Aorta (tissue), 5 donors: ENCODE measurements at places on chromosomes 5 and 9. TPM values are rescaled to one million over a fixed set of nuclear protein-coding genes. Genes with fewer than 3 reads are reported as not detected.

GRCh38 chr9:35161713-35162604 is at the start of gene UNC13B:
Gene UNC13B, plus strand, starts transcription at chr9:35162009. Its CDS starts 275 bp downstream, at chr9:35162284.
- peak; percentile 95 for DNase-seq

DNA sequence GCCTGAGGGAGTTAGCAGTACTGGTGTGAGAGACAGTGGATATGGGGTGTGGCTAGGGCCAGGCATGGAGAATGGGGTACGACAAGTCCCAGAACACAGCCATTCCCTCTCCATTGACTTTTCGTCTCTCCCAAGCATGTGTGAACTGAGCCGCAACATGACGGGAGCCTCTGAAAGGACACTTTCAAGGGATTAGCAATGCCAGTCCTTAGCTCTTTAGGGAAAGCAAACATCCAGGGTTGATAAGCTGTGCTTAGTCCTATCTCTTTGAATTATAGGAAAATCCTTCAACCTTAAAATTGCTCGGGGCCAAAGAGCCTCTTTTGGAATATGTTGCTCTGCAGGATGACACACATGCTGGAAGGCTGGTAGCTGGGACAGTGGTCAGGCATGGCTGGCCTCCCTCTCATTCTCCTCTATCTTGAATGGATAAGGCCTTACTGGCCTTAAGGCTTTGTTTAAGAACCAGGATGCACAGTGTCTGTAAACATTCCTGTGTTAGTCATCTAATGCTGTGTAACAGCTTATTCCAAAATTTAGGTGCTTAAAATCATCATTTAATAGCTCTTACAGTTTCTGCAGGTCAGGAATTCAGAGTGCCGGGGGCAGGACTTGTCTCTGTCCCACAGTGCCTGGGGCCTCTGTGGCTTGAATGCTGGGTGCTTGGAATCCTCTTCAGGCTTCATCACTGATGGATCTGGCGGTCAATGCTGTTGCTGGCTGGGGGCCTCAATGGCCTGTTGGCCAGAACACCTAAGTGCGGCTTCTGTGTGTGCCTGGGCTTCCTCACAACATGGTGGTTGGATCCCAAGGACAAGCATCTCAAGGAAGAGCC is 95.3 kb downstream of the PTTG1 start:
- no peak for DNase-seq

GRCh38 chr5:134463991-134464760 is 52.5 kb upstream of the CDKN2AIPNL start:
- DNase-seq, result peak; percentile 20

DNA sequence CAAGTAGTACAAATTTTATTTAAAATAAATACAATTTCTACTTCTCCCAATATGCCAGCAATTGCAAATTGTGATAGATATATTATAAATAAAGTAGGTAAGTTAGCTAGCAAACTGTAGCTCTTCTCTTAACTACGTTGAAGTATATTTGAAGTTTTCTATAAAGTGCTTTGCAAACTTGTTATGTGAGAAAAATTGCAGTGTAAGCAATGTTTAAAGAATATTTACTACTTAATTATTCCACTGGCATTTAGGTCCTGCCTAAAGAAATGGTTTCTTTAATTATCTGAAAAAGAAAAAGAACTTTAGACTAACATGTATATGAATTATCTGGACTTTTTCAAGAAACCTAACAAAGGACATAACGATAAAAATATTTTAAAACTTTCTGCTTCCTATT is 1350.0 kb upstream of the CDH9 start:
- no peak for DNase-seq

GRCh38 chr5:446883-447263 is 3.9 kb downstream of the EXOC3 start:
- peak; percentile 23 for DNase-seq

DNA sequence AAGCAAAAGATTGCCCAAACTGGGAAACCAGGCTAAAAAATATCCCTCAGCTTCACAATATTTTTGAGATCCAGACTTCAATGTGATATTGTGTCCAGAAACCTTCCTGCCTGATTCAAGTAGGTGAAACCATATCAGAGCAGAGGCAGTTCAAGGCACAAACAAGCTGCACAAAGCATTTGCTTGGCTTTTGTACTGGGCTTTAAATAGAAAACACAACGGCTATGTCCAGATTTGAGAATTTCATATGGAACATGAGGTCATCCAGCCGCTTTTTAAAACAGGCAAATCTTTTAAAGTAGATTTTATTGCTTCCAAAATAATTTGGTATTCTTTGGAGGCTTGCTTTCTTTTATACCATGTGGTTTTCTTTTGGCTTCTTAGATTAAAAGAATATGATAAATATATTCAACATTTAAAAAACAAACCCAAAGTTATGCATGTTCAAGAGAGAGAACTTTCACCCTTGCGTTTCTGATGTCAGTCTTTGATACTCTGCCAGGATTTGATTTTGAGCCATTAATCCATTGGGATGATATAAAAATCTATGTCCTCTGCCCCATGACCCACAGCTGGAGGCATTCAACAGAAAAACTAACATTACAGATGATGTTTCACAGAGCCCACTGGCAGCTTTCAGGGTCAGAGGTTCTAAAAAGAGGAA is 29.0 kb upstream of the CCDC112 start:
- DNase-seq, result no peak

DNA sequence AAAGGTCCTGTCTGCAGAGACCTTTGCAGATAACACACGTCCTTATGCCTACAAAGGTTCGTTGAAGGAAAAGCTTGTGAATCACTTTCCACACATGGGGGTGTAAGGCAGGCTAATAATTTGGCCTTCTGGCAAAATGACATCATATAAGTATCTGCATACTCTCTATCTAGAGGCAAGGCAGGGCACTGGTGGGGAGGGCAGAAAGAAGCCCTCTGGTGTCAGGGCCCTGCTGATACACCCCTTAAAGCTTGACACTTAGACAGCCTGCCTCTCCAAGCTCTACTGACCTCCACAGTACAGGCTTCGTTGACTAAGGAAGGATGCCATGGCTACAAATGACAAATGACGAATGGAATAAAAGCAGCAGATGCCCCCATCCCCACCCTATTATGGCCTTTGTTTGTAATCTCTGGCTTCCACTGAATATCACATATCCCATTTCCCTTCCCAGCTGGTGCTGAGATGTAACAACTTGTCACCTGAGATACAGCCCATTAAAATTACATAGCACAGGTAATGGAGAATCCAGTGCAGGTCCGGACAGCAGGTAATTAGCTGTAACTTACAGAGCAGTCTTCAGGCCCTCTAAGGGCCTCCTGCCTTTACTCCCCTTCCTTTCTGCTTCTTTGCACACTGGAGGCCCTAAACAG is 76.9 kb upstream of the IFNK start:
- no peak for DNase-seq

- DNase-seq, result no peak
Measured at GRCh38 chr9:97374811-97375210, 37.1 kb upstream of the TDRD7 start.

DNA sequence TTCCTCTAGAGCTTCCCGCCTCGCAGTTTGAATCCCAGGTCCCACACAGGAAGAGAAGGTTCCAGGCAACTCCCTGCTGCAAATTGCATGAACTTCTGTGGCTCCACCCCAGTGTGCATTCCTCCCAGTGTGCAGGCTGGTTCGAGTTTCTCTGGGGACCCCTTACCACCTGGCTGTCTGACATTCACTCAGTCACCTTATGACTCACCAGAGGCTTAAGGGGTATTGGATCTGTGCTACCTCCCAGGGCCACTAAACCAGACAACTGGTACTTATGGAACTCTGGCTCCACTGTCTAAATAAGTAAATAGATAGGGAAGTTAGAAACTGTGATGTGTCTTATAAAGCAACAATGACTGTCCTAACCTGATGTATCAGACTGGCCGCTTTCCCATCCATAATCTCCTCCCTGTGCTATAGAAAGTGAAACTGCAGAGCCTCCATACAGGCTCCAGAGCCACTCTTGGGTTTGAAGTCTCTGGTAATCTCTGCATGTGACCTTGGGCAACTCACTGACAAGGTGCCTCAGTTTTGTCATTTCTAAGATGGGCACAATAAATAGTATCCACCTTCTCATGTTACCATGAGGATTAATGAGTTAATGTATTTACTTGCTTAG is 720.6 kb downstream of the SEMA5A start:
- DNase-seq, result no peak

DNA sequence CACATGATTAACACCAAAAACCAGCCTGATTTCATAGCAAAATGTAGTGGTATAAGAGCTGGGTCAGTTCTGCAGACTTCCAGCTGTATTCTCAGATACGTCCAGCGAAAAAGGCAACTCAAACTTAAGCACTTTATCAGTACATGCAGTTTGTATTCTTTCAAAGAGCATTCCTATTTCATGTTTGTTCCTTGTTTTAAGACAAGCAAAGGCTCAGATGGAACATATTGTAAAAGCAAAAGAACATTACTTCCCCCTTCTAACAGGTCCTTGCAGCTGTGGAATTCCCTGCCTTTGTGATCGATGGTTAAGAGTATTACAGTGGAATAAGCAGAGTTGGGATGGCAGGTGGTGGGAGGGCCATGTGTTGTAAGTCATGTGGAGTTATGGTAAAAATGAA is 86.3 kb upstream of the GRHPR start:
- no peak for DNase-seq

DNA sequence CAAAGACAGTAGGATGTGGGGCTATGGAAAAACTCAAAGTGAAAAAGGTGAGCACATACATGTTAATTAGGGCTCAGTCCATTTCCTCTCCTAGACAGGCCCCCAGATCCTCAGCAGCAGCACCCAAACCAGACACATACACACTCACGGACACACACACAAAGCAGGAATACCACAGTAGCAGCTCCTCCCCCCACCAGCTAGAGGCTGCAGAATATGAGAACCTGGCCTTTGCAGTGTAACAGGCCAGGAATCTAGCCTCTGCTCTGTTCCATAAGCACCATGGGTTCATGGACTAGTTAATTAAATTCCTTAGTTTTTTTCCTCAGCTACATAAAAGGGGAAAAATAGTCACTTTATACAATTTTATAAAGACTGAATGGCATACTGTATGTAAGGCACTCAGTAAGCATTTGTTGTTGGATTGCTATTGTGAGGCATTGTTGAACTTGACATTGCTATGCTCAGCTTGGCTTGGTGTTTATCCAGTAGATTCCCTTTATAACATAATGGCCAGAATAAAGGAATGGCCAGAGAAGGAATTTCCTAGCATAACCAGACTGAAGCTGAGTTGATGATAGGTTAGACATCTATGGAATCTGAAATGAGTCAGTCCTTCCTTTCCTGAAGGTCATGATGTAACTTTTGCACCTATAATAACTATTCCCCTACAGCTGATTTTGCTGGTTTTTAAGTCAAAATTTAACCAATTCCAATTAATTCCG is 186.8 kb downstream of the SEMA5A start:
- DNase-seq, result no peak

DNA sequence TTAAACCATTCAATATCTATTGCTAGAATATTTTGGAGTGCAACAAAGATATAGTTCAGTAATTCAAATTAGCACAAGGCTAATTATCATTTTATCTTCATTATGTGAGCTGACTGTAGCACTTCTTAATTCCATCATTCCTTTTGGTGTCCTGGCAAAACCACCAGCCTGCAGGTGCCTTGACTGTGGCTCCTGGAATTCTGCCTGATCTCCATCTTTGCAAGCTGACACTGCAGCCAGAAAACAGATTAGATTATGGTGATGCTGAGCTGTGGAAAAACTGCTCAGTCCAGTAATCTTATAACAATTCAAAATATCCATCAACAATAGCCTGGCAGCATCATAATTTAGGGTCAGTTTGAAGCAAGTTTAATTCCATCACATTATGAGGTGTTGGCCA is 919.5 kb downstream of the DTWD2 start:
- DNase-seq, result no peak

DNA sequence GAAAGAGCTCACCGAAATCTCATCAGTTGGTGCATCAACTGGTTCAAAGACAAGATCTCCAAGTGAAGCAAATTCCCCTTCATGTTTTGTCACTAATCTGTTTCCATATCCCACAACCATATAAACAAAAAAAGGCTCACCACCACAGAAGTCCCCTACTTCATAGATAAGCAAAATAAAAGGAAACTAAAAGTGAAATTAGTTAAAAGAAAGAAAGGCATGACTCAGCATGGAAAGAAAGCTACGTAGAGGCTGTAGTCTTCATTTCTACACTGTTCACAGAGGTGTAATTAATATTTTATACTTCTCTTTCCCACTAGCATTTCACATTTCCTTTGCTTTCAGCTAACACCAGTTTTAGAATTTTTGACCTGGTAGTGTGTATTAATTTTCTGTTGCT is 208.0 kb downstream of the CYLC2 start:
- no peak for DNase-seq

DNA sequence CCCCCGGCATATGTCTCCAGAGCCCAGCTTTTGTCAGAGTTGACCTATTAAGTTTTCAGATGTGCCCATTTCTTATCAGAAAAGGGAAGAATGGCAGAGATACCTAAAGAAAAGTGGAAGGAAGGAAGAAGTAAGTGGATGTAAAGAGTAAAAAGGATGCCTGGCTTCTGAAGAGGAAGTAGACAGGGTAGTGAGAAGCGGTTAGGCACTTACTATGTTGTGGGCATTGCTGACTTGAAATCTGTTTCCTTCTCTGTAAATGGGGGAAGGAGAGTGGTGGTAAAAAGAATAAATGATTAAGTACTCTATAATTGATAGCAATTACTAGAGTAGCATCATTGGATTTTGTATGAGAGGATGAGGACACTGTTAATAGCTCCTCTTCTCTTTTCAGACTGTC is 9.9 kb downstream of the ANP32B start:
- no peak for DNase-seq

GRCh38 chr5:133051061-133051541 is 712 bp upstream of the HSPA4 start:
- no peak for DNase-seq

DNA sequence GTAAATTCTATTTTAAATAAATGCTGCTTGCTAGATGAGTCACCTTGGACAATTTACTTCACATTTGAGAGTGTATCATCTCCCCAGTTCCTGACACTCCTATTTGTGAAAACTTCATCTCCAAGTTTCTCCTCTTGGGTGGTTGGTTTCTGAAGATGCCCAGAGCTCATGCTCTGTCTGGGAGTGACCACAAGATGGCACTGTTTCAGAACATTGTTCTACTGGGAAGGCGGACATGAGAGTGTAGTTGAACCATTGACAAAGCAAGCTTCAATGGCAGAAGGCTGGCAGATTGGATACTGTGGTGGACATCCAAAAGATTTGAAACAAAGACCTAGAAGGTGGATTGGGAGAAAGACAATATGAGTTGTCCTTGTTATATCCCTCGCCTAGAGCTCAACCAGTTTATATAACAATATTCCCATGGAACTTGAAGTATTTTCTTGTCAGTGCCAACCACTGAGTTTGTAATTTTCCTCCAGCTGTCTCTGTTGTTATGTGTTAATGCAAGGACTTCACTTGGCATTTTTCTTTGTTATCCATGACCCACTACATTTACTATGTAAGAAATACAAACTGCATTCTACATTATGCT is 234.3 kb upstream of the ANKH start:
- no peak for DNase-seq

- no peak for DNase-seq
Measured at GRCh38 chr5:72908664-72909063, 47.2 kb upstream of the FCHO2 start.

- no peak for DNase-seq
Measured at GRCh38 chr5:69225860-69226259, 8.8 kb upstream of the CDK7 start.

GRCh38 chr5:133579766-133580165 is 32.6 kb downstream of the FSTL4 start:
- no peak for DNase-seq

GRCh38 chr5:170278611-170279458 is 18.7 kb downstream of the LCP2 start:
- peak; percentile 82 for DNase-seq

Gene CCDC192
- not detected for total RNA-seq

Gene FGF18
- 2.9 TPM for total RNA-seq

Gene ZNF883
- total RNA-seq, result 2.1 TPM

Gene SMC5
- 37.0 TPM for total RNA-seq

Gene FRMD3
- 7.2 TPM for total RNA-seq

Gene HAPLN1
- 3.5 TPM for total RNA-seq

Gene PFN3
- not detected for total RNA-seq
